CD4-positive, alpha-beta memory T cell (primary cell): ENCODE measurements at places on chromosomes 4 and X. TPM values are rescaled to one million over a fixed set of nuclear protein-coding genes. Genes with fewer than 3 reads are reported as not detected.
A peak's percentile ranks its signal among the peaks of the same experiment; 100 is the strongest.

The TKTL2 gene
- total RNA-seq = not detected

The WDFY3 gene
- 2.1 TPM for total RNA-seq

The TLL1 gene
- not detected for total RNA-seq

The PAGE2 gene
- not detected for total RNA-seq

The PABPC4L gene
- not detected for total RNA-seq

The P2RY8 gene
- total RNA-seq = 195 TPM

The FTSJ1 gene
- 48.1 TPM for total RNA-seq

The CNOT6L gene
- total RNA-seq = 207 TPM

The RBBP7 gene
- 90.5 TPM for total RNA-seq

- no peak overlapping the region for H3K4me3 ChIP-seq
- no peaks in the 10 kb centered on the region for H3K27me3 ChIP-seq
- DNase-seq = no peak
- no peaks in the 10 kb centered on the region for H3K36me3 ChIP-seq
- H3K4me1 ChIP-seq = peaks cover 53% of the 10 kb centered on the region
Observed at GRCh38 chr4:163666332-163666873, 171.9 kb downstream of the TMA16 start.

- H3K4me3 ChIP-seq = peak overlapping the region; percentile 22
- peak overlapping the region; percentile 50 for H3K27ac ChIP-seq
- H3K36me3 ChIP-seq = no peaks in the 10 kb centered on the region
- no peaks in the 10 kb centered on the region for H3K27me3 ChIP-seq
- peaks cover 32% of the 10 kb centered on the region for H3K4me1 ChIP-seq
Observed at GRCh38 chrX:39766085-39766726, 331.6 kb downstream of the BCOR start.

GRCh38 chrX:3713937-3714434, 537 bp upstream of the PRKX start:
- peaks cover 21% of the 10 kb centered on the region for H3K4me1 ChIP-seq
- H3K27me3 ChIP-seq = no peaks in the 10 kb centered on the region
- H3K36me3 ChIP-seq = no peaks in the 10 kb centered on the region
- H3K27ac ChIP-seq = peak overlapping the region; percentile 43

- H3K4me3 ChIP-seq = peak within 1 kb of the TSS; percentile 76
- no peaks in the 10 kb centered on the region for H3K36me3 ChIP-seq
- H3K27me3 ChIP-seq = no peaks in the 10 kb centered on the region
- peak; percentile 48 for DNase-seq
- peaks cover 31% of the 10 kb centered on the region for H3K4me1 ChIP-seq
Observed at GRCh38 chrX:130110379-130111219, at the start of gene ELF4. ELF4 (minus strand) TSS chrX:130110497; CDS start chrX:130081330, 29,167 bp downstream.

DNA sequence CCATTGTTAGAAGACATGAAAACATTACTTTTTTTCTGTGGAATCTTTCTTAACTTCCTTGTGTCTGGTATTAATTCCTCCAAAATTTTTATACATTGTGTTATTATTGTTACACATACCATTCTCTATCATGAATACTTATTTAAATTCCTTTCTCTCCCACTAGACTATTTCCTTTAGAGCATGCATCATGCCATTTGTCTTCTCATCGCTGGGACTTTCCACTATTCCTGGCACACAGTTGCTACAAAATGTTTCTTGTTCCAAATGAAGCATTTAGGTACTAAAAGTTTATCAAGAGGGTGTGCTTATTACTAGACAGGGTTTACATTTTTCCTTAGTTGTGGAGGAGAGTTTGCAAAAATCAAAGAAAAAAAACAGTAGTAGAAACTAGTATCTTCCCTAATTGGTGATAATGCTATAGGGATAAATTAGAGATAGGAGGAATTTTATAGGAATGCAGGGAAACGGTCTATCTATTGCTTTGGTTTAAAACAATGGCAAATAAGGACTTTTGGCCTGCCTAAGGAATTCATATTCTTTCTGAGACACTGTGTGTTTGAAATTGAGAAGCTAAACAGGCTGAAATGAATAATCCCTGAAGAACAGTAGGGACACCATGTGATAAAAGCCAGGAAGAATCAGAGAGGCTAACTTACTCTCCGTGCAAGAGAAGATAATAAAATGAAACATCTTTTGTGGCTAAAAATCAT, 187.5 kb upstream of the TBC1D9 start:
- H3K27ac ChIP-seq = no peak overlapping the region
- no peaks in the 10 kb centered on the region for H3K36me3 ChIP-seq
- no peaks in the 10 kb centered on the region for H3K27me3 ChIP-seq
- H3K4me3 ChIP-seq = no peak overlapping the region

GRCh38 chrX:23820235-23820782, 37.3 kb downstream of the SAT1 start:
- no peaks in the 10 kb centered on the region for H3K27me3 ChIP-seq
- H3K36me3 ChIP-seq = no peaks in the 10 kb centered on the region
- H3K4me3 ChIP-seq = no peak overlapping the region
- H3K27ac ChIP-seq = no peak overlapping the region
- DNase-seq = no peak

- H3K4me3 ChIP-seq = no peak overlapping the region
- H3K36me3 ChIP-seq = no peaks in the 10 kb centered on the region
- no peaks in the 10 kb centered on the region for H3K4me1 ChIP-seq
- no peaks in the 10 kb centered on the region for H3K27me3 ChIP-seq
Observed at GRCh38 chrX:96480081-96480480, 204.6 kb upstream of the DIAPH2 start.

- H3K36me3 ChIP-seq = no peaks in the 10 kb centered on the region
- no peak for DNase-seq
- no peaks in the 10 kb centered on the region for H3K27me3 ChIP-seq
- no peak overlapping the region for H3K27ac ChIP-seq
- peaks cover 9% of the 10 kb centered on the region for H3K4me1 ChIP-seq
Observed at GRCh38 chrX:129566073-129566472, 26.0 kb downstream of the OCRL start.

GRCh38 chr4:167956676-167957075, 135.7 kb upstream of the ANXA10 start:
- no peaks in the 10 kb centered on the region for H3K4me1 ChIP-seq
- no peak for DNase-seq
- H3K27ac ChIP-seq = no peak overlapping the region
- H3K4me3 ChIP-seq = no peak overlapping the region
- H3K27me3 ChIP-seq = no peaks in the 10 kb centered on the region

- no peaks in the 10 kb centered on the region for H3K36me3 ChIP-seq
- H3K4me1 ChIP-seq = no peaks in the 10 kb centered on the region
- no peak overlapping the region for H3K27ac ChIP-seq
- no peak overlapping the region for H3K4me3 ChIP-seq
- DNase-seq = no peak
Observed at GRCh38 chr4:184896868-184897715, 71.3 kb upstream of the ACSL1 start.
